ENCODE measurements at places on chromosomes 5 and 9.

DNA sequence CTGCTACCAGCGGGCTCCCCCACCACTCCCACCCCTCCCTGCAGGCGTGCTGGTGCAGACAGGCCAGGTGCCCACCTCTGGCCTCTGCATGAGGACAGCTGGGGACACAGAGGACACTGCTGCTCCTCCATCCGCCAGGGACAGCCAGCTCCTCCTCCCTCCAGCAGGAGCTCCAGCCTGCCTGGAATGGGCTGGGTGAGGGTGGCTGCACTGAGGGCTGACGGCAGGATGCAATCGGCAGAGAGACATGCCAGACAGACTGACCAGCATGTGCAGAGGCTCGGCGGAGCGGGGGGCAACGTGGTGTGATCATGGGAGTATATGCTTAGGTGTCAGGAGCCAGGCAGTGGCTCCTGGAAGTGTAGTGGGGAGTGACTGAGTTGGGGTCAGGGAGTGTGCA is 68.4 kb downstream of the RASGEF1C start:
- DNase-seq: no peak

DNA sequence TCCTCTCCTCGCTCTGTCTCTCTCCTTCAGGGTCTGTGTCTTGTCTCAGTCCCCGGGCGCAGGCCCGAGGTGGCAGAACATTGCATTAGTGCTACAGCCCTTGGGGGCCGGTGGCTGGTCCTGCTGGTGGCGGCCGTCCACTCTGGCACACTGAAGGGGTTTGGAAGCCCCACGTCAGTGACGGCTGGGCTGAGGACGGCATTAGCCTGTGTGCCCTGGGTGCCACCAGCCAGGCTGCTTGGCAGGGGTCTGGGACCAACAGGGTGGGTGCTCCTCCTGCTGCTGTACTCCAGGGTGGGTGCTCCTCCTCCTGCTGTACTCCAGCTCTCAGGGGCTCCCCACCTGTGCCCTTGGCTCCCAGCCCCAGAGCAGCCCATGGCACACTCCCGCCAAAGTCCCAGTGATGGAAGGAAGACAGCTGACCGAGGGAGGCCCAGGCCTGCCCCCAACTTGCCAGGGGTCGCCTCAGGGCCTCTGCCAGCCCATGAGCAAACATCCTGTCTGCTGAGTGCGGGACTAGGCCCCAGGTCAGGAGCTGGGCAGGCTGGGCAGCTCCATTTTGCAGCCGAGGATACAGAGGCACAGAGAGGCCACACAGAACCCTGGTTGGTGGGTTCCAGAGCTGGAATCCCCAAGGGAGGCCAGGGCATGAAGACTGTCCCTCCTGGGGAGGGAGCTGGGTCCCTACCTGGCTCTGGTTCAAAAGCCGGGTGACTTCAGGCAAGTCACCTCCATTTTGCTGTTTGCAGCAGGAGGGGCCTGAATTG is 27.3 kb downstream of the SARDH start:
- no peak for DNase-seq

GRCh38 chr5:68732251-68732650 is 361.6 kb upstream of the SLC30A5 start:
- DNase-seq: no peak

GRCh38 chr5:77915346-77915745 is 139.2 kb upstream of the TBCA start:
- no peak for DNase-seq

GRCh38 chr5:140182803-140183367 is 7.9 kb downstream of the CYSTM1 start:
- DNase-seq: no peak

- DNase-seq: no peak
Observed at GRCh38 chr9:135221576-135221950, 134.1 kb downstream of the OLFM1 start.

GRCh38 chr5:83177803-83178202 is 100.5 kb downstream of the XRCC4 start:
- no peak for DNase-seq

- no peak for DNase-seq
Observed at GRCh38 chr5:9604416-9604815, 25.7 kb downstream of the TAS2R1 start.

DNA sequence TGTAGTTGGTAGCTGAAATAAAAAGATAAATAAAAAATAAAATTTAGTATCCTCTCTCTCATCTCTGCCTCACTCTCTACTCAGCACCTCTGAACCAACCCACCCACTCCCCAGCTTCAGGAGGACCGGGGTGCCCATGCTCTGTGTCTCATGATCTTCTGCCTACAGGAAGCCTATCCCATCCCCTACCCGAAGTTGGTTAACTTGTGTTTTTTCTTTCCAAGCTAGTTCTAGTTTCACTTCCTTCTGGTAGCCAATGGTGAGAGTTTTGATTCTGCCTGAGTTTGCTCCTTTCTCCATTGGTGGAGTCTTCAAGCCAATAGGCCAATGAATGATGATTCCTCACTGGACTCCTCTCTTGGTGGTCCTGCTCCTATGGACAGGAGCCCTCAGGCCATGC is 32.1 kb downstream of the SNX24 start:
- DNase-seq: no peak

GRCh38 chr9:19552282-19553105 is 143.7 kb downstream of the ACER2 start:
- no peak for DNase-seq

GRCh38 chr5:55935371-55935770 is 59.4 kb downstream of the IL6ST start:
- DNase-seq: no peak

GRCh38 chr5:42306287-42306686 is 117.0 kb upstream of the GHR start:
- no peak for DNase-seq

DNA sequence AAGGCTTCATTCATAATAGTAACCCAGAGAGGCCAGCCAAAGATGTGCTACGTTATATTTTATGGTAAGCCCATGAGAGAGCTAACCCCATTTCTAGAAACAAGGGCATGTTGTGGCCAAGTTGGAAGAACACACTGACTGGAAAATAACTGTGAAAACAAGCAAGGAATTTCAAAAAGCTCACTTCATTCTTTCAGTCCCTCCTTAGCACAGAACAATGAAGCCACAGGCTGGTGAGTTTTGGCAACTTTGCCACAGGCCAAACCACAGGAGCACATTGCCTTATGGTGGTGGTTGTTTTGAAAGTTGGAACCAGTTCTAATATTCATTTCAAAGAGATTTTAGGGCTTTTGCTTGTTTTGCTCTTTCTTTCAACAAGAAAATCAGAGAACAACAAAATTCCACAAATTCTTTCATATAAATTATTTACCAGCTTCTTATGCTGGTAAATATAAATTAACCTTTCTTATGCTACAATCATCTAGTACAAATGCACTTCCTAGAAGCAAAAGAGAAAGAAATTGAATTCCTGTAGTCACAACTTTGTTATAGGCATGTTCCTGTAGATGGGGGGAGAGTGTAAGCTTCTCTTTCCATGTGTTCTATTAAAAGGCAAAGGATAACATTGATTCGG is 225.4 kb upstream of the RFX3 start:
- DNase-seq: no peak

DNA sequence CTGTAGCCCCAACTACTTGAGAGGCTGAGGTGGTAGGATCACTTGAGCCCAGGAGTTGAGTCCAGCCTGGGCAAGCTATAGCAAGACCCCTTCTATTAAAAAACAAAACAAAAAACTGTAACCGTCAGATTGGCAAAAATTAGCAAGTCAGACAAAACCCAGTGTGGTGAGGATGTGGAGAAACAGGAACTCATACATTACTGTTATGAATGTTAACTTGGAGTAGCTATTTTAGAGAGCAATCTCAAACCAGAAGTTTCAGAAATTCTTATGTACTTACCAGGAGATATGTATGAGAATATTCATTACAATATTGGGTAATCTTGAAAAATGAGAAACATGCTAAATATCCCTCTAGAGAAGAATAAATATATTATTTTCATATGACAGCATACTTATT is 120.3 kb downstream of the INVS start:
- DNase-seq: no peak

- DNase-seq: no peak
Observed at GRCh38 chr5:172680921-172681320, 39.9 kb downstream of the NEURL1B start.

DNA sequence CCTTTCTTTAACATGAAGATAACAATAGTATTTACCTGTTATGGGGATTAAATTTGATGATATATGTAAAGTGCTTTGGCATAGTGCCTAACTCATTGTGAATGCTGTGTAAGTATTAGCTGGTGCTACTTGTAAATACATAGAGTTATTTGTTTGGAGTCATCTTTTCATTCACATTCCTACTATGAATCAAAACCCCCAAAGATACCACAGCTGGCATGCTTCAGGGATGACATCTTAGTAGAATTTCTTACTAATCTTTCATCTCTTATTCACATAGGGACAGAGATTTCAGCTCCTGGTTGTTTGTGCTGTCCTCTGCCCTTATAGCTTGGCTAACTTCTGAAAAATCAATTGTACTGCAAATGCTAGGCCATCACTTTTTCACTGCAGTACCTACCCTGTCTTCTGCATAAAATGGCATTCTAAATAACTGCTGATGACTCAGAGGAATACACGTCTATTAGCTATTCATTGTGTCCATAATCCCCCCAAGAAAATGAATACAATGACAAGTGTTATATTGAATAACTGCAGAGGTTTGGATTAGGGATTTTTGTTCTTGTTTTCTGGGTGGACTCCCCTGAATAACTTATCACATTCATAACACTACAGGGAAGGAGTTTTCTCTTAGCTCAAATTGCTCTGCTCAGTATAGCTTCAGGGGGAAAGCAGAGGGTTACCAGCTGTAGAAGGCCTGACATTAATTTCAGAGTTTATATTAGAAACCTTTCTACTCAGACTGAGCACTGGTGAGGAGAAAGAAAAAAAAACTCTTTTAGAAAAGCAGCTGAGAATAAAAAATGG is 192.2 kb upstream of the C9orf72 start:
- DNase-seq: no peak

- no peak for DNase-seq
Observed at GRCh38 chr5:164375051-164375450, 869.6 kb downstream of the MAT2B start.

- no peak for DNase-seq
Observed at GRCh38 chr9:6946583-6947166, 188.9 kb downstream of the KDM4C start.

DNA sequence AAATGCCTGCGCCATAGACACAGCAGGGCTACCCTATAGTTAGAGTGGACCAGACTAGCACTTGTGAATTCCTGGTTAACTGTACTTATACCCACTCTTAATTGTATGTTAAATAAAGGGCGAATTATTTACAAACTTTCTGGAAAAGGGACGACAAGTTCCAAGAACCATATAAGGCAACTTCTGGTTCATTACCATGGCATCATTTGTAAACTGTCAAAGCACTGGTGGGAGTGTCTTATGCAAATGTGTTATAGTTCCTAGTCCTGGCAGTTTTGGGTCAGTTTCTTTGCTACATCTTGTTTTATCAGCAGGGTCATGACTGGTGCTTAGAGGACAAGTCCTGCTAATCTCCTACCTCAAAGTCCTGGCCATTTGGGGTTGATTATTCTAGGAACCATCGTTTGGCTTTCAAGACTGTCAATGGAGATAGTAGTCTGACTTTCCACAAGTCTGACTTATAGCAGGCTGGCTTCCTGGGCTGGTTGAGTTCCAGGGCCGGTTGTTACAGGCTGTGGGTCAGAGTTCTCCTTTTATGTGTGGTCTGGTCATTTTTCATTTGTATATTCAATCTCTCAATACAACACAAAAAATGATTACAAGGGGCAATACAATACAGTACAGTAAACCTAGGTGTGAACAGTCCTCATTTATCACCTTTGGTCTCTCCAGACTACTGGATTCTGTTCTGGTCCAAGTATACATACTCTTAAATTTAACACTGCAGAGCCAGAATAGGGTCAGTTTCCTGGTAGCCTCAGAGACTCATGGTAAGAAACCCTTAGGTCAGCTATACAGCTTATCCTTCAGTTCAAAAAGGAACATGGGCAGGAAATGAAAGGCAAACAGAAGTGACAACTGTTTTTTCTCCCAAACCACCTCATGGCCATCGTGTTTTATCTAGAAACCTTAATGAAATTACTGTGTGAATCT is 8.3 kb upstream of the CFAP95 start:
- DNase-seq: no peak

GRCh38 chr5:89440670-89441069 is 557.7 kb upstream of the MEF2C start:
- DNase-seq: no peak

Data from CD4-positive, alpha-beta T cell treated with Interleukin-10 for 1 hour (primary cell).